HS-27A (cell line): ENCODE measurements at places on chromosomes 2 and 18.
A peak's percentile ranks its signal among the peaks of the same experiment; 100 is the strongest.

GRCh38 chr2:14285812-14286211, 346.7 kb upstream of the LRATD1 start:
- DNase-seq: no peak

GRCh38 chr2:206112108-206112507, 26.1 kb upstream of the INO80D start:
- DNase-seq: no peak

DNA sequence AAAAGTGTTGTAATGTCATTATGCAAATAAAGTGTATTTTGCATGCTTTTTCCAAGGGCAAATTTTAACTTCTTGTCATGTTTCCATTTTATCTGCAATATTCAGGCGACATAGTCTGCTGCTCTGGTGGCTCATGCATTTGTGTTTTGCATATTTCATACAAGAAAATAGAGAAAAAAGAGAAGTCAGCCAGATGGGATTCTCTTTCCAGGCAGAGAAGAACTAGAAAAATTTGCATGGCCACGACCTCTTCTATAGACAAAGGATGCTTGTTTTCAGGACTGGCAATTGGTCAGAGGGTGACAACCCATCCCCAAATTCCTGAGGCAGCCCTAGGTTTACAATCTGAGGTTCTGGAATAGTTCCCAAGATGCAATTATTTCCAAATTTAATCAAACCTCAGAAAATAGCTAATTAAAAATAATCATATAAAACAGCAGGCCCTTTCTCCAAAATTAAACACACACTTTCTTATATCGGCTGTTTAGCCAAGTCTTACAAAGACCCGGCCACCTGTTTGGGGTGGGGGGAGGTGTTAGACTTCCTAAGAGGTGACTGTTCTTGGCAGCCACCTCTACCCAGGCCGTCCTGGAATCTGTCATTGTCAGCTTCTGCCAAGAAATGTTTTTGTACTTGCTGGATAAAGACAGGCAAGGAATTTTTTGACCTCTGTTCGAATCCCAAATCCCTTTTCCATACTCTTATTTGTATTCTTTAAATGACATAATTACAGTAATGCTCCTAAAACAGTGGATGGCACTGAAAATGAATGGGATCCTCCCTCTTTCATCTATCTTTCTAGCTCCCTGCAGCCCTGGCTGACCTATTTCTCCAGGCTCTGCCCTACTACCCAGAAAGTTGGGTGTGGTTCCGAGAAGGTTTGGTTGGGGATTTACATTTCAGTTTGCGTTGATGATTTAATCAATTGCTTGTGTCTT, 20.8 kb upstream of the SOS1 start:
- DNase-seq: no peak

GRCh38 chr2:229520691-229521096, 193.7 kb downstream of the DNER start:
- DNase-seq: no peak

GRCh38 chr2:38075507-38076151, at the start of gene CYP1B1:
CYP1B1 (minus strand) TSS chr2:38076151; CDS start chr2:38075388, 763 bp downstream.
- peak; percentile 9 for DNase-seq

GRCh38 chr2:51441786-51442185, 409.9 kb upstream of the NRXN1 start:
- no peak for DNase-seq

DNA sequence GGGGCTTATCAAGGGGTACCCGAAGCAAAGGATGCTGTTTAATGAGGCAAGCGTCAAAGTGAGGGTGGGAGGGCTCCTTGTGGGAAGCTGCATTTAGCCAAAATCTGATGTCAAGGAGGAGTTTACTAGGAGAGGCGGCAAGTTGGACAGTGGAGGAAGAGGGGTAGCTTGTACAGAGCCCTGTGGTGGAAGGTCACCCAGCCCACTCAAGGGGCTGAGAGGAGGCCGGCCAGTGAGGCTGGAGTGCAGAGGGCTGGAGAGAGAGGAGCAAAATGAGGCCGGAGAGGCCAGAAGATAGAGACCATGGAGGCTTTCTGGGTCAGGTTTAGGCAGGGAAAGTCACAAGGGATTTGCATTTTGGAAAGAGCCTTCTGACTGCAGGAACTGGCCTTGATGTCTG, 49.5 kb downstream of the ASB1 start:
- no peak for DNase-seq
